ENCODE measurements at places on chromosomes 2 and 18.
A peak's percentile ranks its signal among the peaks of the same experiment; 100 is the strongest.

- no peak for DNase-seq
Measured at GRCh38 chr18:58908006-58908405, 43.3 kb downstream of the ZNF532 start.

GRCh38 chr2:173993459-173993858, 28.3 kb upstream of the SP3 start:
- DNase-seq: no peak

DNA sequence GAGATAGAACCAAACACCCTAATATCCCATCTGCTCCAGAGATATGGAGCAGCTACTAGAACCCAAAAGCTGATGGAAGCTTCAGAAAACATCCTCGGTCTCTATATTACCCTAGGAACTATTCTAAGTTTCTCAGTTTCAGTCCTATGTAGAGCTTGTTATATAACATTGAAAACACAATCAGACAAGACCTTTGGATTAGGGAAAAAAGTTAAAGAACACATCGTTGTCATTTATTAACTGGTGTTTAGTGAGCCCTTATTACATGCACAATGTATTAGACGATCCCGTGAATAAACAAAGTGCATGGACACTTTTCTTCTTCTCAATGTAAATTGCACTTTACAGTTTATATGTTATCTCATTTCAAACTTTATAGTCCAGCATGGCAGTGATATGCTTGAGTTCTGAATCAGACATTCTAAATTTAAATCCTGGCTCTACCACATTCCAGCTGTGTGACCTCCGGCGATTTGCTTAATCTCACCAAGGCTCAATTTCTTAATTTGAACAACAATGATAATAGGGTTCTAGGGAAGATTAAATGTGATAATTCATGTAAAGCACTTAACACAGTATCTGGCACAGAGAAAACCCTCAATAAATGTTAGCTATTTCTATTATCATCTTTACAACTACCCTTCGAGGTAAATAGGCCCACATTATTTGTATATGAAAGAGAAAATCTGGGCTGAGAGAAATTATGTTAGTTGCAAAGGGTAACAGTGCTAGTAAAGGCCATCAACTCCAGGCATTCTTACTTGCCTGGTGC, 83.6 kb upstream of the PIK3C3 start:
- DNase-seq: no peak

DNA sequence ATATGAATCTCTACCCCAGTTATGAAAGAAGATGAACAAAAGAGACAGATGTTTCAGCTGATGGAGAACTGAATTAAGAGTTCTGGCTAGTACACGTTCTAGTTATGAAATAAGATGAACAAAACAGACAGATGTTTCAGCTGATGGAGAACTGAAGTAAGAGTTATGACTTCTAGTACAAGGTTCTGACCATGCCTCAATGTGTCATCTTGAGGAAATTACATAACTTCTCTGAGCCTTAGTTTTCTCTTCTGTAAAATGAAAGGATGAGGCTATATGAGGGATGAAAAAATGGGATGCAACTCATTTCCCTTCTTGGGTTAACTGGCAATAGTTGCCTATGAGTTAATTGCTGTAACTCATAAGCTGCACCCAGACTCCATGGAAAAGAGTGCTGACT, 92.9 kb upstream of the WDR75 start:
- DNase-seq: no peak

DNA sequence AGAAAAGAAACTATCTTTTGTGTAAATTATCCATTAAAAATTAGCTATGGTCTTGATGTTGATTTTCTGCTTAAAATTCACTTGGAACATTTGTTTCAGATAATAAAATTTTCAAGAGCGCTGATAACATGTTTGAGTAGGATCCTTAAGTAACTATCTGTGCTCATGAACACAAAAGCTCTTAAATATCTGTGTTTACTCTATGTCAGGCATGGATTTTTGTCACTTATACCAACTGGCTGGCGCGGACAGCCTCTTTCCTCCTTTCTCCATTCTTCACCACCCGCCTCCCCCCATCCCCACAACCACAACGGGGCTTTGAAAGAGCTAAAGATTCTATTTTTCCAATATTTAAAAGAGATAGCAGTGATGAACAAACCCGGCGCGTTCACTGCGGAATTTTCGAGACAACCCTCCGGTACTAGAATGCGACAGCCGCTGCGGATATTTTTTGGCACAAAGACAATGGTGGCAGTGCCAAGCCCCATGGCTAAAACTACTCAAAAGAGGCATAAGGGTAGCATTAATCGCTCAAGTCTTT, 181.5 kb downstream of the TCF4 start:
- no peak for DNase-seq

DNA sequence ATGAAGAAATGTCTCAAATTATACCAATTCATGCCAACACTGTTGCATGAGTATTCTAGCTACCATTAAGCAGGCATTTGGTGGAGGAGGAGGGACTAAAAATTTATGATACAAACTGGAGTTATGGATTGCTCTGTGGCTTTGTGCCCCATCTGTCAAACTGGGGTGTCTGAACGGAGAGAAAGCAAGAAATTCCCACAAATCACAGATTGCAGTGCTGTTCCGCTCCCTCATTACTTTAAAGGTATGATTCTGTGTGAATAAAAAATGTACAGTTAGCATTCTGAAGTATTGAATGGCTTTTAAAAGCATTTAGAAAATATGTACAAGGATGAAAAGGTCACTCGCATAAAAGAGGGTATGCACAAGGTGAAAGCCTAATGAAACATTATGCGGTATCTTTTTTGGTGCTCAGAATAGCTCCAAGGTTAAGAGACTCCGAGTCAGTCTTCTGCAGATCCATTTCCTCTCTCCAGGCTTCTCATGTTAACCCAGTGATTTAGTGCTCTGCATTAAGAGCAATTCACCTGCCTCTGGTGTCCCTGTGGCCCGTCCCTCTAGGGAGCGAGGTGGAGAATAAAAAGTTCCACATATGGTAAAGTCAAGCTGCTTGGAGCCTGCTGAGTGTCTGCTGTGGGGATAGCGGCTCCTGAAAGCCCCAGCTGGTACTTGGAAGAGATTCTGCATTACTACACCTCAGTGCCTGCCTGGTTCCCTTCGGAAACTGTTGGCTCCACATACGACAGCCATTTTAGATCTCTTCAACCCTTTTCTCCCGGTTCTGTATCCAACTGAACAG, 184.2 kb downstream of the ZNF521 start:
- DNase-seq: no peak

DNA sequence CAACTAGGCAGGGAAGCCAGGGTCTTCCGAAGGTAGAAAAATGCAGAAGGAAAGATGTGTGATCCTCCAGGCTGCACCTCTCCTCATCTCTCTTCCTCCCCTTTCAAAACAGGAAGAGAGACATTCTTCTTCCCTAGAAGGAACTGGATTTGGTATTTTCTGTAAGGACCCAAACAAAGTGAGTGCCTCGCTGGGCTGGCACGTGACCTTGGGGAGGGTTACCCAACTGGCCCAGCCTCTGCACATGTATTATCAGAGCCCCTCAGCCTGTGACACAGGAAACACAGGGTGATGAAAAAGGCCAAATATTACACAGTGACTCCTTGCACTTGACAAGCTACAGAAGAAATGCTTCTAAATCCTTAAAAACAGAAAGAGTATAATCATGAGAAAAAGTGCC, 2.3 kb downstream of the HJURP start:
- DNase-seq: no peak

- no peak for DNase-seq
Measured at GRCh38 chr2:172582656-172583055, 26.8 kb downstream of the PDK1 start.

DNA sequence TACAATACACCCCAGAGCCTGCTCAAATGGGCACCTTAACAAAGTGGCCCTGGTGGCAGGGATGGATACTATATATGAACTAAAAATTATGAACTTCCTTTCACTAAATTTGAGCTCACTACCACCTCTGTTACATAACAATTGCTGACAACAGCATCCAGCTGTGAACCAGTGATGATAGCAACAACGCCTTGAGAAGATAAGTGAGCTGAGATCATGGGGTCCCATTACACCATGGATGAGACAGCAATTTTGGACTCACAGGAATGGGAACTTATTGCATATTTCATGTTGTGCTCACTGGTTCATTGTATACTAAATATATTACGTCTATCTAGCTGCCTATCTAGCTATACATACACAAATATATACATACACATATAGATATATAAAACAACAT, 16.9 kb upstream of the ALMS1 start:
- no peak for DNase-seq

GRCh38 chr2:28956415-28956826, 24.7 kb upstream of the TOGARAM2 start:
- DNase-seq: no peak

- no peak for DNase-seq
Measured at GRCh38 chr2:61363580-61363979, 107.3 kb downstream of the USP34 start.

- DNase-seq: no peak
Measured at GRCh38 chr18:13095466-13095865, 104.3 kb downstream of the CEP192 start.

DNA sequence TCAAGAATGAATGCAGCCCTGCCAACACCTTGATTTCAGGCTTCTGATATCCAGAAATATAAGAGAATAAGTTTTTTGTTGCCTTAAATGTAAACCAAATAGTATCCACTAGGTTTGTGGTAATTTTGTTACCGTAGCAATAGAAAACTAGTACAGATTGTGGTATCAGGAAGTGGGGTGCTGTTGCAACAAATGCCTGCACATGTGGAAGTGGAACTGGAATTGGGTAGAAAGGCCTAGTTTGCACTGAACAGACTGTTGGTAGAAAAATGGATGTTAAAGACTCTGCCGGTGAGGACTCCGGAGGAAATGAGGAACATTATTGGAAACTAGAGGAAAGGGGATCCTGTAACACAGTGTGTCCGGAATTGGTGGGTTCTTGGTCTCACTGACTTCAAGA, 145.8 kb upstream of the MGAT5 start:
- no peak for DNase-seq

- DNase-seq: no peak
Measured at GRCh38 chr2:84942964-84943421, 28.0 kb upstream of the KCMF1 start.

GRCh38 chr18:31506024-31506742, 8.2 kb downstream of the DSG2 start:
- DNase-seq: no peak

GRCh38 chr18:22171258-22172119, 2.1 kb downstream of the GATA6 start:
- DNase-seq: no peak

GRCh38 chr2:231533777-231534125, 3.5 kb upstream of the NMUR1 start:
- no peak for DNase-seq

GRCh38 chr2:23293731-23294130, 91.2 kb upstream of the KLHL29 start:
- no peak for DNase-seq

GRCh38 chr2:201730651-201731285, 32.3 kb upstream of the MPP4 start:
- DNase-seq: no peak

DNA sequence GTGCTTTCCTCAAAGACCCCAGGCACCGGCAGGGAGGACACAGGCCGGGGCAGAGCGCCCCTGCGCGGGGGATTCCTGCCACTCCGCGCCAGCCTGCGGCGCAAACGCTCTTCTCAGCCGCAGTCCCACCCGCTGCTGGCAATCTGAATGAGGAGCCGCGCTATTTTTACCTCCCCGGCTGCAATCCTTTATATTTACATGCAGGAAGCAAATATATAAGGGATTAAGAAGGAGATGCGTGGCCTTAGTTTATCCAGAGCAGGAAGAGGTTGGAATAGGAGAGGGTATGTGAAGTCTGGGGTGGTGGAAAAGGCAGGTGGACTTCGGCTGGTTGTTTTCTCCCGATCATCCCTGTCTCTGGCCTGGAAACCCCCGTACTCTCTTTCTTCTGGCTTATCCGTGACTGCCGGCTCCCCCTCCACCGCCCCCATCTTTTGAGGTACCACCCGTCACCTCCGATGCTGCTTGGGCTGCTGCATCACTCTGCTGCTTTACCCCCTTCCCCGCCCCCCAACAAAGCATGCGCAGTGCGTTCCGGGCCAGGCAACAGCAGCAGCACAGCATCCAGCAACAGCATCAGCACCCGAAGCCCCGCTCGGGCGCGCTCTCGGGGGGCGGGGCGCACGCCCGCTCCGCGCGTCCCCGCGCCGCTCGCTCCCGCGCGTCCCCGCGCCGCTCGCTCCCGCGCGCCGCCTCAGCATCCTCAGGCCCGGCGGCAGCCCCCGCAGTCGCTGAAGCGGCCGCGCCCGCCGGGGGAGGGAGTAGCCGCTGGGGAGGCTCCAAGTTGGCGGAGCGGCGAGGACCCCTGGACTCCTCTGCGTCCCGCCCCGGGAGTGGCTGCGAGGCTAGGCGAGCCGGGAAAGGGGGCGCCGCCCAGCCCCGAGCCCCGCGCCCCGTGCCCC, at the start of gene ADAM23:
Gene ADAM23 (plus strand): TSS at position 700 of the 902 bp plus-strand sequence. CDS start 335 bp downstream, outside the sequence.
- no peak for DNase-seq

GRCh38 chr2:215136669-215137328, 1.6 kb downstream of the ABCA12 start:
- peak; percentile 28 for DNase-seq

- DNase-seq: no peak
Measured at GRCh38 chr2:190205657-190206056, 114.0 kb downstream of the HIBCH start.

DNA sequence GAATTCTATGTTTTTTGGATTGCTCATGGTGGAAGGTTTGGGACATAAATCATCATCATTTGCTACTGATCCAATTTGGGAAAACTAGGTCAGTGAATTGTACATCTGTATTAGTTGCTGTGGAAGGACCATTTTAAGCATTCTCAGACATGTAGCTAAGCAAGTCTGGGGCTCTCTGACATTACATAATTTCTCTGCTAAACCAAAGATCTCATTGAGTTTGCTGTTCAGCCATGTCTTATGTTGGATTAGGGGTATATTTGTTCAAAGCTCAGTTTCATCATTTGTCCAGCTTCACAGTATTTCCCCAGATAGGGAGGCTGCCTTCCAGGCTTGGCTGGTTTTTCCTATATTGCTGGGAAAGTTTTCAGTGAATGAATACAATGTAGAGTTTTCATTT, 399.7 kb downstream of the MTX2 start:
- no peak for DNase-seq

- no peak for DNase-seq
Measured at GRCh38 chr2:127575941-127576432, 40.5 kb downstream of the MYO7B start.

GRCh38 chr2:195721042-195721441, 64.0 kb downstream of the SLC39A10 start:
- DNase-seq: no peak

DNA sequence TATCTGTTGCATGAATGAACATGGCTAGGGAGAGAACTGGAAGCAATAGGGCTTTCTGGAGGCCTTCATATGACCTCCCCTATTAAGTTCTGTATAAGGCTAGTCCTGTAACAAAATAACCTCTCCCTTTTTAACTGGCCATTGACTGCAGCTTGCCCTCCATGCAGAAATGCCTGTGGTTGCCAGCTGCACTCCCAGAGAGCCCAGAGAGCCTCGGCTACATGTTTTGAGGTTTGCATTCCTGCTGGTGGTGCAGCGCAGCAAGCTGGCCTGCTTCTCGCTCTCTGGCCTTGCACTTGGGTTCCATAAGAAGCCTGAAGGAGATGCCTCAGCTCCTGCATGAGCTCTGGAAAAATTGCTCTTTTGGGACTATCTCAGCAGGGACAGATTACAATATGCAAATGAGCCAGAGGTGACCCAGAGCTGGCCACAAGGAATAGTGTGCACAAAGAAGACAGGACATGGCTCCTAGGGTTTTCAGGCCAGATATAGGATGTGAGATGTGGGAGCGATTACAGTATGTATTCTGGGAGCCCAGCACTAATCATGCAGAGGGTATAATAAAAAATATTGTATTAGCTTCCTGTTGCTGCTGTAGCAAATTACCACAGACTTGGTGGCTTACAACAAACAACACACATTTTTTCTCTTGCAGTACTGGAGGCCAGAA, 186.7 kb downstream of the INSIG2 start:
- no peak for DNase-seq
